ENCODE measurements at places on chromosomes 6 and 20.

- no peak for DNase-seq
These were observed at the start of gene SLC24A3 for GRCh38 chr20:19212469-19212815. Gene SLC24A3, plus strand, starts transcription at chr20:19212642.

DNA sequence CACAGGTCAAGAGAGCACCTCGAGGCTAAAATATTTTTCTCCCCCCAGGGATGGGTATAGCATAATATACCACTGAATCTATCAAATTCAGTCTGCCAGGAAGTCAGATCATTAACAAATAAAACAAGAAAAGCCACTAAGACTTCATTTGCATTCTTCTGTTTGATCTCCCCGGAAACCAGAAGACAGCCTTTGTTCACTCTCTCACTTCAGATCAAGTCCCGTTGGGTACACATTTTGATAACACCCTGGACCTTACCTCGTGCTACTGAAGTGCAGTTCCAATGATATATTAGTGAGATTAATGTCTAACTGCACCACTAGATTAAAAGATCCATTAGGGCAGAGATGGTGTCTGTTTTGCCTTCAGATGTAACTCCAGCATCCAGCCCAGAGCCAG is 157.7 kb upstream of the B3GAT2 start:
- no peak for DNase-seq

- DNase-seq = no peak
These were observed 21.7 kb upstream of the OCSTAMP start for GRCh38 chr20:46572153-46572552.

- no peak for DNase-seq
These were observed 19.4 kb downstream of the KCNK15 start for GRCh38 chr20:44765091-44765490.

GRCh38 chr6:11601776-11602605 is 64.4 kb downstream of the TMEM170B start:
- DNase-seq = no peak

DNA sequence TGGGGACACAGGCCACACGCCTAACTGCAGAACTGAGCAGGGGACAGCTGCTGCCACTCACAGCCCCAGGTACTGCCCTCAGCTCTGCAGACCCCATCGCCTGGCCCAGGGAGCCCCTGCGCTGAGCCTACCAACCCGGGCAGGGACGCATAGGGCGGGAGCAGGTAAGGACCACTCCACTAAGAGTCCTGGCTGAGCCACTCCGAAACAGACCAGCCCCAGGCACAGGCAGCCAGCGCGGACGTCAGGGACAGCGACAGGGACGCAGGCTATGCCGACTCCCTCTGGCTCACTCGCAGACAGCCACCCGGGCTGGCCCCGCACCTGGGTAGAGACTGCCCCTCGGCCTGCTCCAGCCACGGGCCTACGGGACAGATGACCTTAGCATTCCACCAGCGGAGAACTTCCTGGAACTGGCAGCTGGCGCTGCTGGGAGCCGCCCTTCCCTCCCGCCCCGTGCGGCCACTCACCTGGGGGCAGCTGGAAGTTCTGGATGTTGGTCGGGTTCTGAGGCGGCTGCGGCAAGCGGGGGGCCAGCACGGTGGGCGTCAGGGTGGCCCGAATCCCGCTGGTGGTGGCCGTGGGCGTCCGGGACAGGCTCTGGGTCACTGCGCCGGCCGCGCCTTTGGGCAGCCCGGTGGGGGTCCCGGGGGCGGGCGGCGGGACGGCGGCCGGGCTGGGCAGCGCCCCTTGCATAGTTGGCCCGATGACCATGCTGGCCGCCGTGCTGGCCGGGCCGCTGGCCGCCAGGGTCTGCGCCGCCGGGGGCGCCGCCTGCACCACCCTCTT is 1.5 kb downstream of the TAF4 start:
- DNase-seq = no peak

DNA sequence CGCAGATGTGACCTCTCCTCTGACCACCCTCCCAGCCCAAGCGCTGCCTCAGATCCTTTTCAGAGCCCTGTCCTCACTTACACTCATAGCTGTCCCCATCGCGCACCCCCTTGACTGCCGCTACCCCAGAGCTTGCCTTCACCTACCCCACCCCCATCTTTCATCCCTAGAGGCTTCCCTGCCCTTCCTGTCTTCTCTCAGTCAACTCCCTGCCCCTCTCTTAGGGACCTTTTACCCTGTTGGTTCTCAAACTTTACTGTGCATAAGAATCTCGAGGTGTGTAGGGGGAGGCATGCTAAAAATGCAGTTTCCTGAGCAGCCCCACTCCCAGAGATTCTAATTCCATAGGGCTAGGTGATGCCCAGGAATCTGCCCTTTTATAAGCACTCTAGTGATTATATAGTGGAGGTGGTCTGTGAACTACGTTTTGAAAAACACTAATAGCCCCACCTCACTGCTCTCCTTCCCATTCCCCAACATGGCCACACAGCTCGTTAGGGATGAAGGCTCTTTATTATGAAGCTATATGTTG is 725 bp downstream of the TM9SF4 start:
- peak; percentile 23 for DNase-seq

- no peak for DNase-seq
These were observed 15.2 kb downstream of the DNMT3B start for GRCh38 chr20:32777177-32777956.

- DNase-seq = peak; percentile 17
These were observed 122.5 kb downstream of the RNGTT start for GRCh38 chr6:88840796-88841539.

- peak; percentile 96 for DNase-seq
These were observed 142.3 kb downstream of the TBXT start for GRCh38 chr6:166025149-166025898.

GRCh38 chr20:62726276-62726675 is 17.6 kb downstream of the NTSR1 start:
- DNase-seq = no peak

DNA sequence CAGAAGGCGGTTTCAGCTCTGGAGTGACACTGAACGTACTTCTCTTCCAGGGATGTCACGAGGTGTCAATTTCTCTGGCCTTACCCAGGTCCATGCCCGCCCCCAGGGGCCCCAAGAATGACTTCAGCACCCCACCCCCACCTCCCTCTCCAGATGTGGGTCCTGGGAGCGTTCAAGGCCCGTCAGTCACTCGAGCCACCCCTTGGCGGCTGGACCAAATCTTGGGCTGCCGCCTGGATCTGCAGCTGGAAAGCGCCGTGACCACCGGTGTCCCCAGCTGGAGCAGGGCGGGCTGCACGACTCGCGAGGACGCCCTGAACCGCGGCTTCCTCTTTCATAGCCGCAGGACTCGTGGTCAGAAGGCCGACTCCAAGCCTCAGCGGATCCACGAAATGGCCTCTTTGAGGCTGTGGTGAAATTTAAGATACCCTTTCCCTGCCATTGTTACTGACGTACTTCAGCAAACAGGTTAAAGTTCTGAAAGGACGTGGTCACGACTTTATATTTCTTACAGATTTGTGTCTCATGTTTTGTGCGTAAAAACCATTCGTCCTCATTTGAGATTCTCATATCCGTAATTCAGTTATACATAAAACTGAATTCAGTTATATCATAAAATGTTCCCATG is 29.3 kb downstream of the TRIM38 start:
- DNase-seq = peak; percentile 38

DNA sequence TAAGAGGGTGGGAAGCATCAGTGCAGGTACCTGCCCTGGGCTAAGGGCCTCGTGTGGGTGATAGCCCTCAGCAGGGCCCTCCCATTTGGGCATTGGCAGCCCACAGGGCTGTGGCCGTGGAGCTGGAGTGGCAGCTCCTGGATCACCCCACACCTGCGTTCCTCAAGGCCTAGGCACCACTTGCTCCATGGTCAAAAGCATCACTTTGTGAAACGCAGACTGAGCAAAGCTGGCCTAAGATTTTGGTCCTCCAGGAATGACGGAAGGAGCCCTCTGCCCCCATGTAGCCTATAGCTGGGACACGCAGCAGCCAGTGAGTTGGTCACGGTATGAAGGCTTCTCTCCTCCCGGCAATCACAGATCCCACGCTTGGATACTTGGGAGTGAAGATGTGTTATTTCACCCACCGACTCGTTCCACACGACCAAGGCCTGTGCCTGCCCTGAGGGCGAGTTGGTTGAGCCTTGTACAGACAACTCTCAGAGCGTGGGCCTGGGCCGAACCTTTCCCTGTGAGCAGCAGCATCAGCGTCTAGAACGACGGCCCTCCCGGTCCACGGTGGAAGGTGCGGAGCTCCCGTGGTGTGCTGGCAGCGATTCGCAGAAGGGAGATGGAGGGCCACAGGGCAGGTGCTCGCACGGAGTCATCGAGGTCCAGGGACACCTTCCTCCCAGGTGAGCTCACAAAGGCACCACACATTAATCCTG is 39.7 kb downstream of the THBS2 start:
- no peak for DNase-seq

DNA sequence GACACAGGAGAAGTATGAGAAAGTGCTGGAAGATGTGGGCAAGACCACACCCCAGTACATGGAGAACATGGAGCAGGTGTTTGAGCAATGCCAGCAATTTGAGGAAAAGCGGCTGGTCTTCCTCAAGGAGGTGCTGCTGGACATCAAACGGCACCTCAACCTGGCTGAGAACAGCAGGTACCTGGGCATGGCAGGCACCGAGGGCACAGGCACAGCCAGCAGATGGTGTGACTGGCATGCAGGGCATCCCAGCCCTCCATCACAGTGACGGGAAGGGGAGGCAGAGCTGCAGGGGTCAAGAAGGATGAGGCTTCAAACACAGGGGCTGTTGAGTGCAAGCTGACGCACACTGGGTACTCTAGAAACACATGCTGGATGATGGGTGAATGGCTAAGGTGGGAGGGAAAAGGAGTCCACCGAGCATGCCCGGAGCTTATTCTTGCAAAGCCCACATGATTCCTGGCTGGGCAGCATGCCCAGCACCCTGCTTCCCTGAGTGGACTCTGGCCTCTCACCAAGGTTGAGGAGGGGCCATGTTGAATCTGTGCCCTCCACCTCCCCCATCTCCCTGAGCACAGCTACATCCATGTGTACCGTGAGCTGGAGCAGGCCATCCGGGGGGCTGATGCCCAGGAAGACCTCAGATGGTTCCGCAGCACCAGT is 26.3 kb downstream of the SPDEF start:
- no peak for DNase-seq

DNA sequence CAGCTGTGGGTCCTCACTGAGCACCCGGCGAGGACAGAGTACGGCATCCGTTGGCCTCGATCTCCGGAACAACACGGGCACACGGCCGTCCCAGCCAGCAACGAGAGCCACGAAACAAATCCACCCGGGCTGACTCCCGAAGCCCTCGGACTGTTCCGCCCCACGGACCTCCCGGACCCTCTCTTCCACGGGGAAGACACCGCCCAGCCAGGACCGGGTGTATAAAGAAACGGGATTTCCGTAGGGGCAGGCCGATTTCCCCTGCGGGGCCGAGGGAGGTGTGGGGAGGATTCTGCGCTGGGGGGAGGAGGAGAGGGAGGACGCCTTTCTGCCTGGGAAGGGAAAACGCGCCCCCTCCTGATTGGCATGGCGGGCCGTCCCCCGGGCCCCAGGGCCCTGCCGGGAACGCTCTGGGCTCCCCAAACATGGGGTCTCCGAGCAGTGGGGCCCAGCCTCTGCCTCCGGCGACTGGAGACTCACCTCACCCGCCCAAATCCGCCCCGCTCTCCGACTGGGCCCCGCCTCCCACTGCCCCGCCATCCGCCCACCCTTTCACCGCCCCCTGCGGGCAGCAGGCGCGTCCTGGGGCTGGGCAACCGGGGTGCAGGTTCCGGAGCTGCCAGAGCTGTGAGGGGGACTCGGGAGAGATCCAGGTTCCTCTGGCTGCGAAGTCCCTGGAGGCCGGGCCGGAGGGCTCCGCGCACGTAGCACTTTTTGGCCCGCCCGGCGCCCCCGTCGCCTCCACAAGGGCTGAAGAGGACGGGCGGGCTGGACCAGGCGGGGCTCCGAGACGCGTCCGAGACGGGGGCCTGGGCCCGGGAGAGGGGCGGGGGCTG is 679 bp upstream of the PPDPF start:
- DNase-seq = peak; percentile 62

DNA sequence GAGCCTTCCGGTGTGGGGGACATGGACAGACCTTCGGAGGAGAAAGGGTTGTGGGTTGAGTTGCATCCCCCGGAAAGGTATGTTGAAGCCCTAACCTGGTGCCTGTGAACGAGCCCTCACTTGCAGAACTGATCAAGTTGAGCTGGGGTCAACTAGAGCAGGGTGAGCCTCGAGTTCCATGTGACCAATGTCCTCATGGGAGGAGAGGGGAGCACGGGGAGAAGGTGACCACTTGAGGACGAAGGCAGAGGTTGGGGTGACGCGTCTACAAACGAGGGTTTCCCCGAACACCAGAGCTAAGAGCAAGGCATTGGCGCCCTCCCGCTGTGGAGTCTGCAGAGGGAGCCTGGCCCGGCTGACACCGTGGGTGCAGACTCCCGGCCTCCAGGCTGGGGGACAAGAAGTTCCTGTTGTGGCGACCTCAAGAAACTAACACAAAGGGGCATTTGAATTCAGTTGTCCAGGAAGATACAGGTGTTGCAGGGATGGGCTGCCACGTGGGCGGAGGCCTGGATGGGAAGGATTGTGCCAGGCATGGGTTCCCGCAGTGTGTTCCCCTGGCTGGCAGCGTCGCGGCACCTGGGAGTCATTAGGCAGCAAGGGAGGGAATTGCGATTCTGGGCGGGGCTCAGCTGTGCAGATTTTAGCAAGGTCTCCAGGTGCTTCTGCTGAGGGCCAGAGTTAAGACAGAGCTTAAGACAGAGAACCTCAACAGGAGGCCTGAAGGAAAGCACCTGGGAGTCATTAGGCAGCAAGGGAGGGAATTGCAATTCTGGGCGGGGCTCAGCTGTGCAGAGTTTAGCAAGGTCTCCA is 20.4 kb upstream of the UNC93A start:
- DNase-seq = no peak

GRCh38 chr6:154805288-154805911 is 72.2 kb downstream of the SCAF8 start:
- peak; percentile 36 for DNase-seq

DNA sequence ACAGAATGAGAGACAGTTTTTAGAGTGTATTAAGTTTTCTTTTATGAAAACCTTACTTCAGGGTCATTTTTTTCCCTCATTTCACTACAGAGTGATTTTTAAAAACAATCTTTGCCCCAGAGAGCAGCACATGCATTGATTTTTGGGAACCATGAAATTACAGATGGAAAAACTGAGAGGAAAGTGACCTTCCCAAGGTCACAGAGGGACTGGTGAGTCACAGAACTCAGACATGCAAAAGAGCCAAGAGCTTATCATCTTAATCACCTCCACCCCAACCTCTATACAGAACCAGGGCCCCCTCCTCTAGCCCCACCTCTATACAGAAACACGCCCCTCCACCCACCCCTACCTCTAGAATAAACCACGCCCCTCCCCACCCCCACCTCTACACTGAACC is 10.7 kb downstream of the PXMP4 start:
- DNase-seq = no peak

GRCh38 chr6:41497994-41498393 is 48.2 kb upstream of the FOXP4 start:
- peak; percentile 69 for DNase-seq

GRCh38 chr20:54929191-54929590 is 453.8 kb downstream of the DOK5 start:
- DNase-seq = no peak

GRCh38 chr6:39791850-39792539 is at the start of gene DAAM2:
Gene DAAM2, plus strand, starts transcription at chr6:39792376. Its CDS starts 63,927 bp downstream, at chr6:39856303.
- peak; percentile 68 for DNase-seq

All from fibroblast of skin of right quadriceps (primary cell).